Activated naive CD4-positive, alpha-beta T cell treated with anti-CD3 and anti-CD28 coated beads, Interleukin-2, amount 50 U/mL, for 72 hours (primary cell): ENCODE measurements at places on chromosomes 1 and 21. TPM values are rescaled to one million over a fixed set of nuclear protein-coding genes. Genes with fewer than 3 reads are reported as not detected.

The GLIS1 gene
- not detected for total RNA-seq

The P3H1 gene
- total RNA-seq = 45.7 TPM

The PGBD2 gene
- total RNA-seq = 5.9 TPM

The ATP6V1G3 gene
- 0.56 TPM for total RNA-seq

The HRNR gene
- not detected for total RNA-seq

The PLA2G2D gene
- total RNA-seq = not detected

The ZNF593OS gene
- not detected for total RNA-seq

The UCK2 gene
- 37.0 TPM for total RNA-seq

The MRPL55 gene
- total RNA-seq = 50.6 TPM

The NOL9 gene
- 42.1 TPM for total RNA-seq

The HSD3B1 gene
- not detected for total RNA-seq

The TSPAN2 gene
- total RNA-seq = 1.0 TPM

The HSD3B2 gene
- not detected for total RNA-seq

The CBS gene
- 13.9 TPM for total RNA-seq

The SERINC2 gene
- total RNA-seq = not detected

The MAP3K6 gene
- total RNA-seq = 14.7 TPM

The C4BPA gene
- not detected for total RNA-seq
